EL (cell line): ENCODE measurements at places on chromosomes 6 and 20.

DNA sequence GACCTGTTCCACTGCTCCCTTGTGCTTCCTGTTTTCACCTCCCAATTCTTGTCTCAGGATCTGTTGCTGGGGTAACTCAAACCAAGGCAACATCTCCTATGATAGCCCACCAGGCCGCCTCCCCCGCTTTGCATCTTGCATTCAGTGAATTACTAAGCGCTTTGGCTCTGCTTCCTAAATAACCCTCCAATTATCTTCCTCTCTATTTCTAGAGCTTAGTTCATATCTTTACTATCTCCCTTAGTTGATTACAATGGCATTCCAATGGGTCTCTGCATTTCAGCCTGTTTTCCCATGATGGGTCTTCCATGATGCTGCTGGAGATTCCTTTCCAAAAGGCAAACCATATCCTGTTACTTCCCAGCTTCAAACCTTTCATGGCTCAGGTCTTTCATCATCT, 117.2 kb upstream of the FERMT1 start:
- DNase-seq: no peak

GRCh38 chr6:43956478-43956877, 170.8 kb downstream of the MRPL14 start:
- no peak for DNase-seq

DNA sequence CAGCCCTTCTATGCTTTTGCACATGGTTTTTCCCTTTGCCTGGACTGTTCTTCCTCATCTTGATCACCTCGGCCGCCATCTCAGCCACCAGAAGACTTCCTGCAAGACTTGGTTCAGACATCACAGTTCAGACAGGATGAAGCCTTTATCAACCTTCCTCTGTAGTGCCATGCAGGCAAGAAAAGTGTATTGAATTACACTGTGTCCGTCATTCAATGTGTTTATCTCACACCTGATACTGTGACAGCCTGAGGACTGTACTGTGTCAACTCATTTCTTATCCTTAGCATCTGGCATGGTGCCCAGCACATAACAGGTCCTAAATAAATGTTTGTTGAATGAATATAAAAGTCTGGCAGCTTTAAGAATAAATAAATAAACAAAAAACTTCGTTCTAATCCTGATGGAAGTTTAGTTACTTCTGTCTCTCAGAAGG, 133.3 kb upstream of the MAN1A1 start:
- DNase-seq: no peak

GRCh38 chr6:25332655-25333071, 53.5 kb downstream of the CARMIL1 start:
- no peak for DNase-seq

GRCh38 chr6:123062670-123063069, 66.6 kb downstream of the CLVS2 start:
- DNase-seq: no peak

- no peak for DNase-seq
Observed at GRCh38 chr20:13718171-13718570, 66.5 kb downstream of the ESF1 start.

GRCh38 chr6:36605560-36606391, 11.6 kb downstream of the SRSF3 start:
- peak; percentile 28 for DNase-seq

DNA sequence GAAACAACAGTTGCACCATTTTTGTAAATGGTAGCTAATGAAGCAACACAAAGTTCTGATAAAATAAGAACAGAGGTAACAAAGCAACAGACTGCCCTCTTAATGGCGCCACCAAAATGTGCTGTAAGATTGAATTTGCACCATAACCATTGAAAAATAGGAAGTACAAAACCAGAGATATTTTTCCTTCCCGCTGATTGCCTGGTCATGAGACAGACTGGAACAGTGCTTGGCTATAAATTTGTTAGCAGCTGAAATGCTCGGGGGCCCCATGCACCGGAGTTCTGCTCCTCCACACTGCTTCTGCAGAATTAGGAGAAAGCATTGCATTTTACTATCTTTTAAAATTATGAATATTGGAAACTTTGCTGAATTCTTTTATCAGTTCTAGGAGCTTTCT, 164.4 kb upstream of the QKI start:
- no peak for DNase-seq

DNA sequence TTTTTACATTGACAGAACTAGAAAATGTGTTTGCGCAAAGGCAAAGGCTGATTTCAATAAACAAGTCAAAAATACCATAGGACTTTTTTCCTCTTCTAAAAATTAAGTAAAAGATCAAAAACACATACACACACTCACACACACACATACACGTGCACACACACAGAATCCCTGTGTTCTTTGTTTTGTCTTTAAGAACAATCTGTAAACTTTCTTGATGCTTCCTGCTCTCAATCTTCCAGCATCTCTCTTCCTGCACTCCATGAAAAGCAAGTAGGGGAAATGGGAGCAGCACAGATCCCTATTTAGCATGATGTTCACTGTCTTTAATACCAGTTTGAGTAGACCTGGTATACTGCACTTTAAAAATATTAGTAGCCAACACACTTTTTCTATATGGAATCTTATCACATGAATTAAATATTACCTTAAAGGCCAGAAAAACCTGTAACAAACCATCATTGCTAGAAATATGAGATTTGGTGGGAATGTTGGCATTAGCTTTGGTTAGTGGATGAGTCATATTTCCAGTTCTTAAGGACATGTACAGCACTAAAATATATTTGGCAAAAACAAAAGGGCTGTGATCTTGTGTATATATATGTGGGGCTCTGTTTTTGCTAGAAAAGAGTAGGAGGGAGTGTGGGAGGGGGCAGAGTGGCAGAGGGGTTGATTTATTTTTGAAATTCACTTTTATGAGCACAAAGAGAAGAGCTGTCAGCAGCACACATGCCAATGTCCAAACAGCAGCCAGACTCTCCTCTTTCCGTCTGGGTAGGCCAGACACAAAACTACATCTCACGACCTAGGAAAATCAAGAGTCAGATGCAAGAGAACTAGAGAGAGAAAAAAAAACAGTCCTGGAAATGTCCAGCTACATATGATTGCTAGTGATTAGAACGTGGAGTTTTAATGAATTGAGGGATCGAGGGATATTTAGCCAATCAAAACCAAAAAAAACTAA, 4.6 kb downstream of the PTPRK start:
- peak; percentile 37 for DNase-seq

- peak; percentile 12 for DNase-seq
Observed at GRCh38 chr20:52230409-52230808, 38.8 kb upstream of the ZFP64 start.

GRCh38 chr6:114390176-114390575, 47.4 kb upstream of the HS3ST5 start:
- no peak for DNase-seq

DNA sequence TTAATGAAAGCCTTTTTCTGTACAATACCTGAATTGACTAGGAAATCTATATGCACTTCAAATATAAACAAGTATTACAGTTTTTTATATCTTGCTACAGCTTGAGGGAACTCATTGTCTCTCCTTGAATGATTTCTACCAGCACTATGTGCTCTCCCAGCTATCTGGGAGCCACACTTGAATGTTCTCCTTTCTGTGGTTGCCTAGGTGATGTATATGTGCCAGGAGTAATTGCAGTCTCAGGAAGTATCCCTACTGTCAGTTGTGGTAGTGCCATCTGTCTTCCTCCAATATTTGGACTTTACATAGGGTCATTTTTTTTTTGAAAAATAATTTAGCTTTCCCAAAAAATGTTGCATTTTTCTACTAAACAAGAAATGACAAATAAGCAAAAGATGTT, 288.0 kb upstream of the PLCB4 start:
- DNase-seq: no peak

GRCh38 chr6:30447237-30447636, 42.1 kb upstream of the HLA-E start:
- peak; percentile 59 for DNase-seq

GRCh38 chr20:51542033-51542570, 417 bp downstream of the NFATC2 start:
- DNase-seq: no peak

DNA sequence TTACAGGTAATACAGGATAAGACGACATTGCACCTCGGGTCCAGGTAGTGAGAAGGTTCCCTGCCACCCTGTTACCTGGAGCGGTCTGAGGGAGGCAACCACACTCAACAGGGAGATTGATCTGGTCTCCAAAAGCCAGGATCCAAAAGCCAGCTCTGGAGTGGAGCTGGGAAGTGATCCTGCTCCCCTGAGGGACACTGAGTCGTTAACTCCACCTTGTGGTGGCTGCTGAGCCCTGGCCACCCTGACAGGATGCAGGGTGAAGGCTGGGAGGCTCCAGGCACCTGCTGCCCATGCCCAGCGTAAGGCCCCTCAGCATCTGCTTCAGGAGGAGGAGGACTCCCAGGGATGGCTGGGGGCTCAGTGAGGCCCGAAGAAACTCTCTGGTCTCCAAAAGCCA, 38.7 kb upstream of the SLC22A2 start:
- DNase-seq: peak; percentile 8

GRCh38 chr20:11807054-11808048, 110.3 kb upstream of the BTBD3 start:
- peak; percentile 93 for DNase-seq

DNA sequence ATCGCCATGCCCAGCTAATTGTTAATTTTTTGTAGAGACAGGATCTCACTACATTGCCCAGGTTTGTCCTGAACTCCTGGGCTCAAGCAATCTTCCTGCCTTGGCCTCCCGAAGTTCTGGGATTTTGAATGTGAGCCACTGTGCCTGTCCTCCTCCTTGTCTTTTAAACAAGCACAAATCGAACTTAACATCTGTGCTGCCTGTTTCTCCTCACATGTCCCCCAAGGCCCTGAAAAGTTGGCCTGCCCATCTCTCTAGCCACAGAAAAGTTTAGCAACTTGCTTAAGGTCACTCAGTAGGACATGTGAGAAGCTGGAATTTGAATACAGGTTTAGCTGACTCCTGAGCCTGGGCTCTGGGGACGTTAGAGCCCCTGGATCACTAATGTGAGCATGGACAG, 115.7 kb upstream of the KCNG1 start:
- no peak for DNase-seq

DNA sequence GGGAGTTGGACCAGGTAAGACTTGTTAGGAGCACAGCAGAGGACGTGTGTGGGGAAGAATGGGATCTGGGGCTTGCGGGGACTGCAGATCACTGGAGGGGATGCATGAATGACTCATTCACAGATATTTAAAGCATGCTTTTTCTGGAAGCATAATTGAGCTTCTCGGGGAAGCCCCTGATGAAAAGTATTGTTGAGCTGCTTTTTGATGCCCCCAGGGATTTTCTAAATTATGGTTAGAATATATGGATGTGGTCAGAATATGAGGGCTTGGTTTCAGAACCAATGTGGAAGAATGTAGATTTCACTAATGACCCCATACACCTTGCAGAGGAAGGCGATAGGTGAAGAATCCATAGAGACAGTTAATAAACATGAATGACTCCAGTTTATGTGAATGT, 36.1 kb downstream of the GMPR start:
- peak; percentile 46 for DNase-seq

- no peak for DNase-seq
Observed at GRCh38 chr20:18414140-18414539, 52.7 kb downstream of the DZANK1 start.

GRCh38 chr6:49531774-49532569, 18.5 kb upstream of the C6orf141 start:
- peak; percentile 67 for DNase-seq

DNA sequence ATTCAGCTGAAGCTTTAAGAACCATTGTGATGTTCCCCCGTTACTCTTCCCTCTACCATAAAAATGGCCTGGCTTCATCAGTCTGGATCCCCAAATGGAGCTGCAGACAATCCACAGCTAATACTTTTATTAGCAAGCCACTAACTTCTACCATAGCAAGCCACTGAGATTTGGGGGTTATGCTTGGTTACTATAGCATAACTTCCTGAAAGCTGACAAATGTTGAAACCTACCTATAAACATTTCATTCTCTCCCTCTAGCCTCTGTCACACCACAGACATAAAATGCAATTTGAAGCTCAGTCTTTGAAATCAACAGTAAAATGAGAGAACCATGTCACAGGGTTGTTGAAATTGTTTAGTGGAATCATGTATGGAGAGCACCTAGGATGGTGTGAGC, 3.0 kb upstream of the HTR1E start:
- no peak for DNase-seq

GRCh38 chr6:125481056-125481455, 179.3 kb upstream of the HDDC2 start:
- DNase-seq: no peak

- DNase-seq: no peak
Observed at GRCh38 chr6:143784316-143784715, 58.8 kb upstream of the LTV1 start.

DNA sequence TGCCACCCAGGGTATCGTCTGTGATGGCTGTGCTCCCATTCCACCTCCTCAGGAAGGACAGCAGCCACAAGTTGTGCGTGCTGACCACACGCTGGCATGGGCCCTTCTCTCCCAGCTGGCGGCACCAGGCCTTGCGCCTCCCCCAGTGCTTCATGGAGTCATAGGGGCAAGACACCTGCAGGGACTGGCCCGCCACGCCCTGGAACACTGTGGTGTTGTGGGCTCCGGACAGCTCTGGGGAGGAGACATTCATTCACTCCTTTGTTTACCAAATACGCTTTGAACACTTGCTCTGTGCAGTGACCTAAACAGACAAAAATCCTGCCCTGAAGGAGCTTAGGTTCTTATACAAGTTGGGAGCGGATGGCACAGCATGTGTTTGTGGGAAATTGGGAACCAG, 1.5 kb downstream of the TREM2 start:
- no peak for DNase-seq

DNA sequence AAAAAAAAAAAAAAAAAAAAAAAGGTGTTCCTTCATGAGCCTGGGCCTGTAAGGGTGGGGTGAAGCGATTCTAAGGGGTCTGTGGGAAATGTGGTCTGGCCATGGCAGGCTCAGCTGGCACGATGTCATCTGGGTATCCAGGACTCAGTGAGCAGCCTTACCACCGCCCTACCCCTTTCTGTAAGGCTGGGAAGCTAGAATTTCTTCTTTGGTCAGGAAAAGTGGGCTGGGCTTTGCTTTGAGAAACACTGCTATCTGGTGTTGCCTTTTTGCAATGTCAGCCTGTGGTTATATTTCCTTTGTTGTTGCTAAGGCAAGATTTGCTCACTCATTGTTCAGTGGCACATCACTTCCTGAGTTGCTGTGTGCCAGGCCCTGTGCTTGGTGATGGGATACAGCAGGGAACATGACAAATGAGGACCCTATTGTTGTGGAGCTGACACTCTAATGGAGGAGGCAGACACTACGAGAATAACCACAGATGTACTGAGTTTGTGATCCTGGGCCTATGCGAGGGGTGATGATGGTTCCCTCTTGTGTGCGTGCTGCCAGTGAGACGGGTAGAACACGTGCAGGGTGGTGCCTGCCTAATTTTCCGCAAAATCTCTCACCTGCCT, 45.9 kb upstream of the ZNFX1 start:
- peak; percentile 56 for DNase-seq
